ENCODE measurements at places on chromosomes 1 and 21. TPM values are rescaled to one million over a fixed set of nuclear protein-coding genes. Genes with fewer than 3 reads are reported as not detected.

DNA sequence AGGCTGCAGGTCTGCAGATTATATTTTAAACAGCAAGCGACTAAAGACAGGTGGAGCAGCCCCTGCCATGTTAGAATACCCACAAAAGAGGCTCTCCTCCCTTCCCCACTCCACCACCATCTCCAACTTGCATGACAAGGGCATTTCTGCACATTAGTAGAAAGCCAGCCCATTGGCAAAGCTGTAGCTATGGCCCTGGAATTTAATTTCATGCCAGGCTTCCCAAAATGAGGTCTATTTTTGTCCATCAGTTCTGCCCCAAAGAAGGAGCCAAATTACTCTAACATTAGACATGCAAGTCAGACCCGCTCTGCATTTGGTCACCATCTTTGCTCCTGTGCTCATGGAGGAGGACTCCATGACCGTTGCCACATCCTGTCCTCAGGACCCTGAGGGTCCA is 115.2 kb downstream of the LAMC2 start:
- no peak for DNase-seq

DNA sequence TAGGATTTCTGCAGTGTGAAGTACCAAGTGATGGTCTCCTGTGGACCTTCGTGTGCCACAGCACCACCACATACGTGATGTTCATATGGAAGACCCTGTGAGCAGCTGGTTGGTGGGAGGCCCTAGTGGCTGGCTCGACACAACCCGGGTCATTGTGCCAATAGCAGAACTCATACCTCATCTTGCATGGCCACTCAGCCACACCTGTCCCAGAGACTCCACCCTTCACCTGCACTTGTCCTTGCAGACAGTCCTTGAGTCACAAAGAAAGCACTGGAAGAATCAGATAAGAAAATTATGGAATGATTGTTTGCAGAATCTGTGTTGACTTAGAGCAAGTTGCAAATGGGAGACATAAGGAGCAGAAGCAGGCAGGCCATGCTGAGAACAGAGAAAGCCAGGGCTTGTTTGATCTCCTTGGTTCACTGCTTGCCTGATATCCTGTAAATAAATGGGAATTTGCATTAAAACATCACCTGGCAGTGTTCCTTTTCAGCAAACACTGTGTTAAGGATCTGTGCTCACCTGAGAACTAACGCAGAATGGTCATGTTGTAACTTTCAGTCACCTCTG is 307.7 kb downstream of the SIPA1L2 start:
- DNase-seq = no peak

- peak; percentile 94 for DNase-seq
These were observed 637.3 kb downstream of the MATN1 start for GRCh38 chr1:30085811-30086770.

GRCh38 chr21:44701541-44701940 is 4.6 kb downstream of the KRTAP10-12 start:
- DNase-seq = no peak

GRCh38 chr21:17540530-17540929 is 27.7 kb downstream of the CXADR start:
- no peak for DNase-seq

- no peak for DNase-seq
These were observed 270.1 kb downstream of the USH2A start for GRCh38 chr1:216153130-216153529.

Gene OR2L8
- 0.61 TPM for total RNA-seq

Gene KCTD3
- total RNA-seq = 46.3 TPM

Gene SPOCD1
- 0.74 TPM for total RNA-seq

Gene SH3BGR
- 1.5 TPM for total RNA-seq

Gene ITSN1
- 89.1 TPM for total RNA-seq

Data from glutamatergic neuron (in vitro differentiated cells).